ENCODE measurements at places on chromosomes 11 and 22. TPM values are rescaled to one million over a fixed set of nuclear protein-coding genes. Genes with fewer than 3 reads are reported as not detected.

The SYCE3 gene
- total RNA-seq, result not detected

The NDUFS8 gene
- 73.9 TPM for total RNA-seq

- H3K4me3 ChIP-seq, result no peak overlapping the region
- H3K4me1 ChIP-seq, result no peaks in the 10 kb centered on the region
- no peak for DNase-seq
These were observed 10.8 kb upstream of the CD81 start for GRCh38 chr11:2366276-2366675.

The MRPL40 gene
- 18.0 TPM for total RNA-seq

DNA sequence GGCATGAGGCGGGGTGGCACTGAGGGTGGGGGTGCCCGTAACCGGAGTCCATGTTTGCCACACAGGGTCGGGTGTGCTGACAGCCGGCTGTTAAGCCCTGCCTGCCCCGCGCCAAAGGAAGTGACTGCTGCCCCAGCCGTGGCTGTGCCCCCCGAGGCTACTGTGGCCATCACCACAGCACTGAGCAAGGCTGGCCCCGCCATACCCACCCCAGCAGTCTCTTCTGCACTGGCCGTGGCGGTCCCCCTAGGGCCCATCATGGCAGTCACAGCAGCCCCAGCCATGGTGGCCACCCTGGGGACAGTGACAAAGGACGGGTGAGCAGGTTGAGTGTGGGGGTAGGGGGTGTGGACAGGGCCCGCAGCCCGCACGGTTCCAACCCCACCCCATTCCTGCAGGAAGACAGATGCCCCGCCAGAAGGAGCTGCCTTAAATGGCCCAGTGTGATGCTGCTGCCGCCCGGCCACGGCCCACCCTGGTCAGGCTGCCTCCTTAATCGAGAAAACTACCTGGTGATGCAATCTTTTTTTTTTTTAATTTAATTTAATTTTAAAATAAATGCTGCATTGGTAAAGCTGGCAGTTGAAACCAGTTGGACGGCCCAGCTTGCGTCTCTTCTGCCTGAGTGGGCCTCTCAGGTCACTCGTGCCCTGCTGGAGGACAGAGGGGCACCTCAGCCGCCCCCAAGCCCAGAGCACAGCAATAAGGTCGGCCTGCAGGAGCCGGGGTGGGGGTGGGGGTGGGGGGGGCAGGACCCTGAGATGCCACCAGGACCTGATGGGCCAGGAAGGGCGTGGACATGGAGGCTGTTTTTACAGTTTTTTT lies 30.8 kb downstream of the SBF1 start:
- no peaks in the 10 kb centered on the region for H3K27me3 ChIP-seq
- no peak overlapping the region for H3K27ac ChIP-seq
- H3K4me1 ChIP-seq, result peaks cover 10% of the 10 kb centered on the region
- H3K36me3 ChIP-seq, result peaks cover 50% of the 10 kb centered on the region
- no peak for DNase-seq
- no peak overlapping the region for H3K4me3 ChIP-seq
